NCI-H1092 (cell line): ENCODE measurements at places on chromosomes 6 and 20.

DNA sequence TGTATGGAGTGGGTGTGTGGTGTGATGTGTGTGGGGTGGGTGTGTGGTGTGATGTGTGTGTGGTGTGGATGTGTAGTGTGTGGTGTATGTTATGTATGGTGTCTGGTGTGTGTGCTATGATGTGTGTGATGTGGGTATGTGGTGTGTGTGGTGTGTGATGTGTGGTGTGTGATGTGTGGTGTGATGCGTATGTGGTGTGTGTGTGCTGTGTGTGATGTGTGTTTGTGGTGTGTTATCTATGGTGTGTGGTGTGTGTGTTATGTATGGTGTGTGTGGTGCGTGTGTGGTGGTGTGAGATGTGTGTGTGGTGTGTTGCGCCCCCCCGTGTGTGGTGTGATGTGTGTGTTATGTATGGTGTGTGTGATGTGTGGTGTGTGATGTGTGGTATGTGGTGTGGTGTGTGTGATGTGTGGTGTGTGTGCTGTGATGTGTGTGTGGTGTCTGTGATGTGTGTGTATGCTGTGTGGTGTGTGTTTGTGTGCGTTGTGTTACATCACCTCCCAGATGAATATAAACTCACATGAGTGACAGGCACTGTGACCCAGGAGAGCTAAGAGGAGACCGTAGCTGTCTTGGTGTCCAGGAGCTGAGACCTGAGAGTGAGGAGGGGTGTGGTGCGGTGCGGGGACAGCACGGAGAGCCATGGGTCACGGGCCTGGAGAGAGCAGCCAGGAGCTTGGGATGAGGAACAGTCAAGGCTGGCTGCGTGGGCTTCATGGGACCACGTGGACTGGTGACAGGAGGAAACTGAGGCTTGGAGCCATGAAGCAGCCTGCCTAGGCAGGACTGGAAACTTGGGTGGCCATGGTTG is 8.8 kb downstream of the DLGAP4 start:
- DNase-seq: no peak

DNA sequence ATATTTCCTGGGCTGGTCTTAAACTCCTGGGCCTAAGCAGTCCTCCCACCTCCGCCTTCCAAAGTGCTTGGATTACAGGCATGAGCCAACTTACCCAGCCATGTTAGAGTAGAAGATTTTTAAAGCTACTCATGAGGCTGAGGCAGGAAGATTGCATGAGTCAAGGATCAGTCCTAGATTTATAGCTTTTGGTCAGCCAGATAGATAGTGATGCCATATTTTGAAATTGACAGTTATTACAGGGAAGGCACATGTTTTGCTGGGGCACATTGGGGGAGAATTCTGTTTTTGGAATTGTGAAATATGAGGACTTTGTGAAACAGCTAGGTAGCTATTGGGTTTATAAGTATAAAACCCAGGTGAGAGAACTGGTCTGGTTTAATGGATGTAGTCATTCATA is 40.9 kb downstream of the DOP1A start:
- DNase-seq: no peak

GRCh38 chr20:20248620-20249200 is 119.2 kb upstream of the INSM1 start:
- no peak for DNase-seq

DNA sequence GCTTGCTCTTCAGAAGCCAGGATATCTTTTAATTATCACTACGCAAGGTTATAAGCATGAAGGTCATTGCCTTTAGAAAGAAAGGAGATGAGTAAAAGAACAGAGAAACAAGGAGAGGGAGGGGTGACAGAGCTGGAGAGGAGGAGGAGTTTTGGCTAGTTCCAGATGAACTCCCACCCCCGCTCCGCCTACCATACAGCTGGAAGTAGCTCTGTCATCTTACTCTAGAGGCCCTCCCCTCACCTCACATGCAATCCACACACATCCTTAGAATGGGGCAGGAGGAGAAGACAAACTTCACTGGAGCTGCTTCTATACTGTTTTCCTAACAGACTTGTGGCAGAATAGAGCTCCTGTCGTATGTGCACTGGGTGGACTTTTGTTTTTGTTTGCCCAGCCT is 144.7 kb downstream of the SCML4 start:
- DNase-seq: no peak

DNA sequence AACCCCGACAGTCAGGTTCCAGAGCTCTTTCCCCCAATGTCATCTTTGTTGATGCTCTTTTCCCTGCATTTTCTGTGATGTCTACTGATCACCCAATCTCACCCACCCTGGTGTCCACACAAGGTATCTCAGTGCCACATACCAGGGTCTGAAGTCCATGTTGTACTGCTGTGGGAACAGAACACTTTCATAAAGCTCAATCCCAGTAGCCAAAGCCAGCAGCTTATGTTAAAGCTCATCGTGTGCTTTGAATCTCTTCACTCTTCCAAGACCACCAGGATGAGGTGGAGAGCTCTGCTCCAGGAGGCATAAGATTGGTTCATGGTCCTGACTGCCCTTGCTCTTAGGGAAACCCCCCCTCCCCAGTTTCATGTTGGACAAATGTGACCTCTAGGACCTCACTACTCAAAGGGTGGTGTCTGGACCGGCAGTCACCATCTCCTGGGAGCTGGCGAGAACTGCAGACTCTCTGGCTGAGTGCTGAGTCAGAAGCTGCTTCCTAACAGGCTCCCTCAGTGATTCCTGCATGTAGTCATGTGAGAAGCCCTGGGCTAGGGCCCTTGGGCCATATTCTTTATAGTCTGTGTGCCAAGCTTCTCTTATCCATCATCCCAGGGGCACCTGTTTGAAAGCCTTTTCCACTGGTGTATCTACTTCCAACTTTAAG is 13.4 kb upstream of the CPNE5 start:
- DNase-seq: no peak

- DNase-seq: no peak
Measured at GRCh38 chr6:80003826-80004172, 650 bp upstream of the TTK start.

DNA sequence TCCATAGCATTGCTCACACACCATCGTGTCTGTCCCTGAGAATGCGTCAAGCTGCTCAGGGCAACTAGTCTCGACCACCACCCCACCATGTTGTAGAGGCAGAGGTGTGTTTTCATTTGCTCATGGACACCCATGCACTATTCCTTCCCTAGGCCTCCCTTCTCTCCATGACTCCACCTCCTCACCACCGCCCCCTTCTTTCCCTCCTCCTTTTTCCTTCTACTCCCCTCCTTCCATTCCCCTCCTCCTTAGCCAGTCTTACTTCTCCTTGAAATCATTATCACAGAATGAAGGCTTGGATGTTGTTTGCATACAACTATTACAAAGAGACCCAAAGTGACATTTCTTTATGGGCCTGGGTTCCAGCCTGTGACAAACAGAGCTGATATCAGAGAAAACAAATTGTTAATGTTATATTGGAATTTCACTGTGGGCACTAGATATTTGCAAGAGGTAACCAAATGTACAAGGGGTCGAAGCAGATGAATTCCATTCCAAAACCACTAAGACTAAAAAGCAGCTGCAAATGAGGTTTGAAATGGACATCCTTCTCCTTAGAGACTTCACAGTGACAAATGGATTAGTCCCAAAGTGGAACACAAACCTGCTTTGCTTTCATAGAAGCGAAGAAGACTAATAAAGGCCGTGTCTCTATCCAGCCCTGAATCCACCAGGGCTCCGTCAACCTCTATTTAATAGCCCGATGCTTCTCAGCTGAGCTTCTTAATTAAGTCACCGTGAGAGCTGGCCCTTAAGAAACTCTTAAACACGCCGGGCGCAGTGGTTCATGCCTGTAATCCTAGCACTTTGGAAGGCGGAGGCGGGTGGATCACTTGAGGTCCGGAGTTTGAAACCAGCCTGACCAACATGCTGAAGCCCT is 275.8 kb upstream of the SULF2 start:
- no peak for DNase-seq

- no peak for DNase-seq
Measured at GRCh38 chr6:151026041-151026663, 160.7 kb downstream of the MTHFD1L start.

- peak; percentile 61 for DNase-seq
Measured at GRCh38 chr20:47785854-47786764, 828 bp upstream of the SULF2 start.

- no peak for DNase-seq
Measured at GRCh38 chr6:45746046-45746445, 269.6 kb downstream of the CLIC5 start.

- DNase-seq: no peak
Measured at GRCh38 chr20:9498322-9498721, 16.1 kb upstream of the LAMP5 start.

DNA sequence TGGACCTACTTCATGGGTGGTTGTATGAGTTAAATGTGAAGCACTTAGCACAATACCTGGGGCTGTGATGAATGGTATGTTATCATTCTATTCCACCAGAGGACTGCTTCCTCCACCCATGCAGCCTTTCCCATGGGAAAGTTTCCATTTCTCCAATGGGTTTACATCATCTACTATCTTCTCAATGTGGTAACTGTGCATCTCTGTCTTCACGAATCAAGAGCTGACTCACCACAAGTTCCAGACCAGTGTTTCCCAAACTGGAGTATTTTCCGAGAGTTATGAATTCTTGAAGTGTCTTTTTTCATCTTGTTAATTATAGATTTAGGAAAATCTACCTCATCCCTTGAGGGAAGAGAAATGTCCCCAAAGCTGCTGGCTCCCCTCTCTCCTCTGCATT is 182.8 kb downstream of the UNC5CL start:
- no peak for DNase-seq
